ENCODE measurements at places on chromosomes 12 and 14. TPM values are rescaled to one million over a fixed set of nuclear protein-coding genes. Genes with fewer than 3 reads are reported as not detected.

The POTEM gene
- not detected for total RNA-seq

The SDS gene
- 0.31 TPM for total RNA-seq

The MYF5 gene
- not detected for total RNA-seq

The PMEL gene
- total RNA-seq = 0.57 TPM

The RNU6-7 gene
- not detected for total RNA-seq

The KLHDC1 gene
- total RNA-seq = 0.41 TPM

The PTCSC3 gene
- not detected for total RNA-seq

The VWF gene
- 0.27 TPM for total RNA-seq

The SSPN gene
- 0.45 TPM for total RNA-seq

The KCNK10 gene
- 0.01 TPM for total RNA-seq

The SYT1 gene
- 5.6 TPM for total RNA-seq

The PLEK2 gene
- 25.3 TPM for total RNA-seq

The KERA gene
- total RNA-seq = not detected

The KIF5A gene
- 0.20 TPM for total RNA-seq

The GLI1 gene
- 4.5 TPM for total RNA-seq

The SAMD15 gene
- total RNA-seq = 2.6 TPM

The TBX3 gene
- total RNA-seq = 54.5 TPM

The SLC38A2 gene
- total RNA-seq = 144 TPM

All from A549 treated with dexamethasone at 1 μM for 4 hours (cell line).